Spinal cord (tissue), 10 donors: ENCODE measurements at places on chromosomes 3 and 15. TPM values are rescaled to one million over a fixed set of nuclear protein-coding genes. Genes with fewer than 3 reads are reported as not detected.
A peak's percentile ranks its signal among the peaks of the same experiment; 100 is the strongest.

- H3K36me3 ChIP-seq, result no peaks in the 10 kb centered on the region
- DNase-seq, result no peak
- H3K4me1 ChIP-seq, result peaks cover 22% of the 10 kb centered on the region
- no peak overlapping the region for H3K27ac ChIP-seq
Observed at GRCh38 chr3:8767256-8767666, 2.2 kb downstream of the OXTR start.

ISG20 gene
- 2.0 TPM for total RNA-seq

GRCh38 chr15:84823282-84823878, 6.2 kb downstream of the ALPK3 start:
- no peak overlapping the region for H3K4me3 ChIP-seq
- H3K36me3 ChIP-seq, result peaks cover 2% of the 10 kb centered on the region
- no peaks in the 10 kb centered on the region for H3K27me3 ChIP-seq
- no peak for DNase-seq

DNA sequence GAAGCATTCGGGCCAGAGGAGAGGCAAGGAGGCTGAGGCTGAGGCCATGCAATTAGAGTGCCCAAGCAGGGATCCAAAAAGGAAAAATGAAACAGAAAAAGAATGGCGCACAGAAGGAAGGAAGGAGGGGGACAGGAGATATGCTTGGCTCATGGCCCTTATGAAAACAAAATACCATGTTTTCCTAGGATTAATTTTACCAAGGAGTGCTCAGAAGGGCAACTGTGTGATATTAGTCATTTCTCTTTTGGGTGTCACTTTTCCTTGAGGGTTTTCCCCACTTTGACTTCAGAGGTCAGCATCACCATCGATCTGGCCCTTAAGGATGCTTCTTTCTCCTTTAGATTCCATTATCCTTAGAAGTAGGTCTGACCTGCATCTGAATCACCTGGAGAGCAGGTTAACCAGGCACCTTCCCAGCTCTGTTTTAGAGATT, 1.4 kb downstream of the PARP14 start:
- H3K27ac ChIP-seq, result no peak overlapping the region
- H3K4me1 ChIP-seq, result peaks cover 26% of the 10 kb centered on the region
- DNase-seq, result no peak
- H3K4me3 ChIP-seq, result no peak overlapping the region
- H3K27me3 ChIP-seq, result peaks cover 22% of the 10 kb centered on the region

- no peak overlapping the region for H3K4me3 ChIP-seq
- no peaks in the 10 kb centered on the region for H3K36me3 ChIP-seq
- H3K27ac ChIP-seq, result no peak overlapping the region
- H3K27me3 ChIP-seq, result no peaks in the 10 kb centered on the region
Observed at GRCh38 chr3:115102046-115102445, 45.0 kb downstream of the ZBTB20 start.

- no peaks in the 10 kb centered on the region for H3K36me3 ChIP-seq
- no peaks in the 10 kb centered on the region for H3K27me3 ChIP-seq
- peak overlapping the region; percentile 34 for H3K27ac ChIP-seq
- H3K4me1 ChIP-seq, result peaks cover 61% of the 10 kb centered on the region
Observed at GRCh38 chr3:122975163-122975923, 52.2 kb downstream of the SEMA5B start.

DNA sequence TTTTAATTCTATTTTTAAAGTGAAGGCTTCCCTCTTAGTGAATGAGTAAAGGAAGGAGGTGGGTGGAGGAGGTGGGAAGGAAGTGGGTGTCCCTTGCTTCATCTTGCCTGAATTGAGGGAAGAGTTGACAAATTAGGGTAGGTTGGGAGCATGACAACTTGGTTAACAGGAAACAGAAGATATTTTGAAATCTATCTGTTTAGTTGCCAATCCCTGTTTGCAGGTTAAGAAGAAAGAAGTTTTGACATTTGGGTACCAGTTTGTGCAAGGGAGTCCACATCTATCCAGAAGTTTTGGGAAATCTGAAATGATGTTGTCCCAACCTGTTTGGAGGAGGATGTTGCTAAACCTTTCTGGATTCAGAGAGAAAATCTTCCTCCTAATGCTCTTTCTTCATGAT, 204.1 kb upstream of the SUCLG2 start:
- H3K27ac ChIP-seq, result no peak overlapping the region
- H3K36me3 ChIP-seq, result no peaks in the 10 kb centered on the region
- H3K4me3 ChIP-seq, result no peak overlapping the region
- no peaks in the 10 kb centered on the region for H3K27me3 ChIP-seq

GRCh38 chr3:145959457-145960088, 201.4 kb downstream of the PLOD2 start:
- H3K27ac ChIP-seq, result no peak overlapping the region

DNA sequence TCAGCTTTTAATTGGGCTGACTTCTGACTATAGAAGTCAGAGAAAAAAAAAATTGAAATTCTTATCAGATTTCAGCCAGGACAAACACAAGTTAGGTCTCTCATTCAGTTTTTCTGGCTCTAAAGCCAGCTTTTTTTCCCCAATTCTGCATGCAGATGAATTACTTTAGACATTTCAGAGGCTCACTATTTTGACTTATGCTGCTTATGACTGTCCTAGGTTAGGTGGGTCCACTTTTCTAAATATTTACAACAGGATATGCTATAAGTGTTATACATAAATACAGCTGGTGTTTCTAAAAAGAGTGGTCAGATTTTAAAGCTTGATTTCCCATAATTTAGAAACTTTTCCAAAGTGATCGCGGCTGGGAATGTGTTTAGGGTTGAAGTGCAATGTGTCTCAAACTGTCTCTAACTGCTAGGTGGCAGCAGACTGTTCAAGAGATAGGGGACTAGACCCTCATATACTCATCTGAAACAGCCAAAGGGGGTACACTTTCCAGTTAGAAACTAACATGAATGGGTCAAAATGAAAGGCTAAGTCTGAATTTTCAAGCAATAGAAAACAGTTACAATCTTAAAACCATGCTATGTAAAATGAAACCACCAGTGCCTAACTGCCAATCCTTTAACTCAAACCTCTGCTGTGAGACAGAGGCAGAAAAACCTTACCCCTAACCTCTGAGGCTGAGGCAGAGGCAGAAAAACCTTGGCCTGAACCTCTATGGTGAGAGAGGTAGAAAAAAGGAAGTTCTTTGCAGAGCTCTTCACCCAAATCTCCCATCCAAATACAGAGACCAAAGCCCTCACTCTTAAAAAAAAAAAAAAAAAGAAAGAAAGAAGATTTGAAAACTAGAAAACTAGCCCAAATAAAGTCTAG, 596.0 kb downstream of the NTRK3 start:
- DNase-seq, result peak; percentile 26
- no peaks in the 10 kb centered on the region for H3K36me3 ChIP-seq
- no peaks in the 10 kb centered on the region for H3K27me3 ChIP-seq
- H3K4me3 ChIP-seq, result no peak overlapping the region

SERINC4 gene
- 0.72 TPM for total RNA-seq

- no peaks in the 10 kb centered on the region for H3K4me1 ChIP-seq
- no peak overlapping the region for H3K27ac ChIP-seq
- no peaks in the 10 kb centered on the region for H3K36me3 ChIP-seq
- H3K27me3 ChIP-seq, result no peaks in the 10 kb centered on the region
- no peak overlapping the region for H3K4me3 ChIP-seq
Observed at GRCh38 chr3:67461667-67462142, 192.7 kb downstream of the SUCLG2 start.
